ENCODE measurements at places on chromosomes 1 and 21.

DNA sequence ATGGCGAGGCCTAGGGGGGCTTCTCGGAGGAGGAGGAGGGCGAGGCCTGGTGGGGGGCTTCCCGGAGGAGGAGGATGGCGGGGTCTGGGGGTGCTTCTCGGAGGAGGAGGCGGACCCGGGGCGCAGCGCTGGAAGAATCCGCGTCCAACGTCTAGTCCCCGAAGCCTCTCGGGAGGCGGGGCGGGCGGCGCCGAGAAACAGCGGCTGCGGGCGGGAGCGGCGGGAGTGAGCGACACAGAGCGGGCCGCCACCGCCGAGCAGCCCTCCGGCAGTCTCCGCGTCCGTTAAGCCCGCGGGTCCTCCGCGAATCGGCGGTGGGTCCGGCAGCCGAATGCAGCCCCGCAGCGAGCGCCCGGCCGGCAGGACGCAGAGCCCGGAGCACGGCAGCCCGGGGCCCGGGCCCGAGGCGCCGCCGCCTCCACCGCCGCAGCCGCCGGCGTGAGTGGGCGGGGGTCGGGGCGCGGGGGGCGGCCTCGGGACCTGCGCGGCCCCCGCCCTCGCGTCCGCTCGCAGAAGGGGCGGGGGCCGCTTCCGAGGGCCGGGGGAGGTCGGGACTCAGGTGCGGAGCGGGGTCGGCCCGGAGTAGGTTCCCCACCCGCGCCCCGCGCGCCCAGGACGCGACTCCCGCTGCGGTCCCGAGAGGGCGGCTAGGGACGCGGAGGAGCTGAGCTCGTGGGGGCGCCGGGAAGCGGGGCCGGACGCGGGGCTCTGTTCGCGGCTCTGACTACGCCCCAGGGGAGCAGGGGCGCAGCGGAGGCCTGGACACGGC, at the start of gene KLHL17:
TSS of gene KLHL17 (plus strand) at position 222 of the 769 bp plus-strand sequence. CDS start at position 332, 110 bp downstream.
- H3K27ac ChIP-seq: no peak within 1 kb of the TSS
- H3K36me3 ChIP-seq: peaks cover 4% of the 10 kb centered on the region
- peaks cover 12% of the 10 kb centered on the region for H3K4me1 ChIP-seq

- H3K4me1 ChIP-seq: peaks cover 12% of the 10 kb centered on the region
- no peak for DNase-seq
- no peaks in the 10 kb centered on the region for H3K27me3 ChIP-seq
- H3K36me3 ChIP-seq: peaks cover 10% of the 10 kb centered on the region
- no peak overlapping the region for H3K4me3 ChIP-seq
- no peak overlapping the region for H3K27ac ChIP-seq
These were observed 66.8 kb downstream of the EPB41 start for GRCh38 chr1:28981210-28981609.

DNA sequence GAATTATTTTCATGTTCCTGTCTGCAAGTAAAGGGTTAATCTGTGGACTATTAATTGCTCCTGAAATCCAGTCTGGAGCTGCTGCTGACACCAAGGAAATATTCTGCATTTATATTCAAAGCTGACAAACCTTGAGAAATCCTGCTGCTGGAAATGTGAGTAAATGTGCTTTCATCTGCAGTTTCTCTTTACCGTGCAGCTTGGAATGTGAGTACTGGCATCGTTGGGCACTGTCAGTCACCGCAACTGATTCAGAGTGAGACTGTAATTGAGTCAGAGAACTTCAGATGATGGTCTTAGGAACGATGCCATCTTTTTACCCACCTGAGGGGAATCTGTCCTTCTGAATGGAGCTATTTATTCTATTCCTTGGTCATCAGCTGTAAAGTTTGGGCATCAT, 420.6 kb downstream of the SIPA1L2 start:
- H3K27me3 ChIP-seq: no peaks in the 10 kb centered on the region
- peaks cover 9% of the 10 kb centered on the region for H3K4me1 ChIP-seq
- DNase-seq: no peak
- no peak overlapping the region for H3K27ac ChIP-seq
- H3K4me3 ChIP-seq: no peak overlapping the region
- no peaks in the 10 kb centered on the region for H3K36me3 ChIP-seq

DNA sequence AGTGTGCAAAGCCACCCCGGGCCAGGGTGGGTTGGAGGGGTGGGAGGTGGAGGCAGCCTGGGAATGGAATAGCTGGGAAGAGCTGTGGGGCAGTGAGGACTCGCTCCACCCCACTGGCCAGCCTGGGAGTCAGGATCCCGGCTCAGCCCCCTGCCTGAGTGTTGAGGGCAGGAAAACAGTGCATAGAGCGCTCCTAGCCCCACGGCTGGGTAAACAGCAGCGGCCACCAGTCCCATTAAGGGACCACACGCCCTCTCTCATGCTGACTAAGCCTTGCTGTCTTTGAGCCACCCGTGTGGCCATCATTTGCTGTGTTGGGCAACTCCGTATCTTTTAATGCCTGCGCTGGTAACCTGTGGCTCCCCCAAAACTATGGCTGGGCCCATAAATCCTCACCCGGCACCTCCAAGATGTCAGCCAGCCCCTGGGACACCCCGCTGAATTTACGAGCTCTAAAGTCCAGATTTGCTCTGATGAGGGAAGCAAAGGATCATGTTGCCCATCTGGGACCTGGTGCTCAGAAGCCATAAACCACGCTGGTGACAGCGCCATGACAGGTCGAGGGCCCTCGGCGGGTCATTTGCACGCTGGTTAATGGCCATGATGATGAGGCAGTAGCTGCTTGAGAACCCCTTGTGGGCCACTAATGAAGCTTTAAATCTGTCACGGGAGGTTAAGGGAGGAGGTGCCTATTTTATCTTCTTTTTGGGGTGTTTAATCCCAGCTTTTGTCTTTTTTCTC, 34.9 kb downstream of the SYF2 start:
- H3K4me1 ChIP-seq: peaks cover 49% of the 10 kb centered on the region
- no peaks in the 10 kb centered on the region for H3K36me3 ChIP-seq
- H3K27ac ChIP-seq: peak overlapping the region; percentile 44
- H3K27me3 ChIP-seq: peaks cover 29% of the 10 kb centered on the region
- H3K4me3 ChIP-seq: peak overlapping the region; percentile 14
- no peak for DNase-seq

GRCh38 chr21:15291621-15292266, 226.9 kb upstream of the NRIP1 start:
- H3K4me3 ChIP-seq: peak overlapping the region; percentile 25
- peaks cover 19% of the 10 kb centered on the region for H3K4me1 ChIP-seq
- H3K27me3 ChIP-seq: no peaks in the 10 kb centered on the region
- DNase-seq: no peak
- peak overlapping the region; percentile 70 for H3K27ac ChIP-seq

DNA sequence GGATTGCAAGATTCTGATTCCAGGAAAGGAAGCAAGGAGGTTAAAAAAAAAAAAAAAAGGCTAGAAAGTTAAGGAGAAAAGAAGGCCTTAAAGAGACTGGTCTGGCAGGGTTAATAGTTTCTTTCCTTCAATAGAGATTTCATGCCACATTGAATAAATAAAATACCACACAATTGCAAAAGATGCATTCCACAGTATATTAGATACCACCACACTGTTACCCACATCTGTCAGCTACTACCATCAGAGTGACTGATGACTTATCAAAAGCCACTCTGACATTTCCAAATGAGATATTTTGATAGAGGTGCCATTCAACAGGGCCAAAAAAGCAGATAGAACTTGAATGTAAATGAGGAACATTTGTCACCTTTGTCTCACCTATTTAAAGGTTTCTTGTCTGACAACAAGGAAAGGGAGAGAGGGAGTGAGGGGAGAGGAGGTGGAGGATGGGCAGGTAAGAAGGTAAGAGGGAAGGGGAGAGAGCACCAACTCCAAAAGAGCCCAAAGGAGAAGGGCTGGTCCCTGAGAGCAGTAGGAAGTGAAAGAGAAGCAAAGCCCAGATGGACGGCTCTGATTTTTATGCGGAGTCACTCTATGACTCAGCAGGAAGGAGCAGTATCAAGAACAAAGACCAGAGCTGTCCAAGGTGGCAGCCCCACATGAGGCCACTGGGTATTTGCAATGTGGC, 38.3 kb downstream of the LRRN2 start:
- DNase-seq: no peak
- peaks cover 25% of the 10 kb centered on the region for H3K4me1 ChIP-seq
- H3K36me3 ChIP-seq: no peaks in the 10 kb centered on the region
- peak overlapping the region; percentile 40 for H3K27ac ChIP-seq
- peaks cover 42% of the 10 kb centered on the region for H3K27me3 ChIP-seq

DNA sequence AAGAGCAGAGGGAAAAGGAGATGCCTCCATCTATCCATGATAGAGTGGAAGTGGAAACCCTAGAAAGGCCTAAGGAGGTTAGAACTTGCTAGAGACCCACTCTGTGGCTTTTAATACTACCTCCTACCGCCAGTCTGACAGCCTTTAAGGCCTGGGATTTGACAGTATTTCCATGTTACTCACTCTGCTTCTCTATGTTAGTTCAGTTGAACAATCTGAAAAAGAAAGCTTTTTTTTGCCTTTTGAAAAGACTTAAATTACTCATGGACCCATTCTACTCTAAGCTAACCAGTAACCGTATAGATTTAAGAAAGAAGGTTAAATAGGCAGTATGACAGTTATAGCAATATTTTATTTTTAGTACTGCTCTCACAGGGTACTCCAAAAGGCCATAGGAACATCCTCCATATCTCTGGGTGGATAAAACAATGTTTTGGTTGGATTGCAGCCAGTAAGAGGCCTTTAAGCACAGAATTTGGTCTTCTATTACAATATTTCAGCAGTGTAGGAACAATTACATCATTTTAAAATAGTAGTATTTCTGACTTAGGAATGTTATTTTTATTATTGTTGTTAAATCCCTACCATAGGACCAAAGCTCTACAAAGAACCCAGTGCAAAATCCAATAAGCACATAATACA, 15.9 kb upstream of the GPR25 start:
- no peaks in the 10 kb centered on the region for H3K27me3 ChIP-seq
- peaks cover 23% of the 10 kb centered on the region for H3K36me3 ChIP-seq
- H3K4me1 ChIP-seq: no peaks in the 10 kb centered on the region
- H3K27ac ChIP-seq: no peak overlapping the region
- H3K4me3 ChIP-seq: no peak overlapping the region

DNA sequence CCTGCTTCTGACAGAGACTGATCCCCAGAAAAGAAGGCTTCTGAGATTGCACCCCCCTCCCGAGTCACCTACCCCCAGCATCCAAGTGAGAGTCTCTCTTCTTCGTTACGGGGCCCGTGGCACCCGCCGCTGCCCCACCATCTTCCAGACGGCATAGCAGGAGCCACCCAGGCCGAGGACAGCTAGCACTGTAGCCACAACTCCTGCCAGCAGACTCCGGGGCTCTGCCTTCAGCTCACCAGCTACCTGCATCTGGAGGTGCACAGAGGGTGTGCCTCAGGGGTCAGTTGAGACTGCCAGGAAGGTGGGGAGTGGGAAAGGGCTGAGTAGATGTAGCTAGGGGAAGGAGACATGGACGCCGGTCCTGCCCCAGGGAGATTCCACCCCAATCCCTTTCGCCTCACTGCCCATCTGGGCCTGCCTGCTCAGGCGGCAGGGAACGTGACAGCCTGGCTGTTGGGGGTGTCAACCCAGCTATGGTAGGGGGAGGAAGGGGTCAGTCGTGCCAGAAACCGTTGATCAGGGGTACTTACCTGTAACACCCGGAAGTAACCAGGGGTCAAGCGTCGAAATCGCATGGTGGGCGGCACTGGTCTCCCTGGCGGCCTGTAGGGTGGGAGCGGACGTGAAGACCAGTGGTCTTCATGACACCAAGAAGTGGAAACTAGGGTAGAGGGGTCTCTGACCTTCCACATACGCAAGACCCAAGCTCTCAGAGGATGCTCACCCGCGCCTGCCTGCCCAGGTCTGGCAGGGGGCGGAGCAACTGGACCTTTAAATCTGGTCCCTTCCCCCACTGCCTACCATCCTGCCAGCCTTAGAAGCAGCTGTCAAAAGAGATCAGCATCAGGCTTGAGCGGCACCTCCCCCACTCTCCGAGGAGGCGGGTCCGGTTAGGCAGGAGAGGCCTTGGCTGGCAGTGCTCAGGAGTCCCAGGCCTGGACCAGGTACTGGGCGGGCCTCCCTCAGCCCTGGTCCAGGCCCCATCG, at the start of gene ZNF593OS:
TSS of gene ZNF593OS (minus strand) at position 749 of the 989 bp plus-strand sequence. CDS start at position 578, 171 bp downstream.
- peaks cover 14% of the 10 kb centered on the region for H3K4me1 ChIP-seq
- peak within 1 kb of the TSS; percentile 90 for H3K4me3 ChIP-seq
- no peak for DNase-seq
- H3K36me3 ChIP-seq: no peaks in the 10 kb centered on the region
- H3K27ac ChIP-seq: no peak within 1 kb of the TSS

GRCh38 chr1:244843148-244843978, 7.9 kb downstream of the COX20 start:
- peaks cover 16% of the 10 kb centered on the region for H3K4me1 ChIP-seq
- H3K27ac ChIP-seq: no peak overlapping the region
- H3K36me3 ChIP-seq: peaks cover 42% of the 10 kb centered on the region
- DNase-seq: no peak
- H3K4me3 ChIP-seq: no peak overlapping the region

GRCh38 chr1:203150511-203151297, 23.2 kb downstream of the ADORA1 start:
- H3K4me3 ChIP-seq: no peak overlapping the region
- H3K27ac ChIP-seq: no peak overlapping the region
- DNase-seq: no peak
- no peaks in the 10 kb centered on the region for H3K36me3 ChIP-seq
- peaks cover 49% of the 10 kb centered on the region for H3K4me1 ChIP-seq
- H3K27me3 ChIP-seq: peaks cover 3% of the 10 kb centered on the region

DNA sequence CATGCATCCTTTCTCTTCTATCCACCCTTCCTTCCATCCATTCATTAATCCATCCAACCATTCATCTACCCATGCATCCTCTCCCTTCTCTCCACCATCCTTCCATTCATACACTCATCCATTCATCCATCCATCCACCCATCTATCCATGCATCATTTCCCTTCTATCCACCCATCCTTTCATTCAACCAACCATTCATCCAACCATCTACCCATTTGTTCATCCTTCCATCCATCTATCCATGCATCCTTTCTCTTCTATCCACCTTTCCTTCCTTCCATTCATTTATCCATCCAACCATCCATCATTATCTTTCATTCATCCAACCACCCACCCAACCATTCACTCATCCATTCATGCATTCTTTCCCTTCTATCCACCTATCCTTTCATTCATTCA, 188.4 kb downstream of the NPHP4 start:
- H3K36me3 ChIP-seq: no peaks in the 10 kb centered on the region
- DNase-seq: no peak
- H3K4me3 ChIP-seq: no peak overlapping the region
- no peak overlapping the region for H3K27ac ChIP-seq
- H3K27me3 ChIP-seq: peaks cover under 1% of the 10 kb centered on the region
- no peaks in the 10 kb centered on the region for H3K4me1 ChIP-seq

- H3K4me1 ChIP-seq: peaks cover 40% of the 10 kb centered on the region
- peaks cover 13% of the 10 kb centered on the region for H3K36me3 ChIP-seq
- no peak for DNase-seq
- peak overlapping the region; percentile 98 for H3K27ac ChIP-seq
- H3K27me3 ChIP-seq: no peaks in the 10 kb centered on the region
These were observed 1.1 kb downstream of the TTC3 start for GRCh38 chr21:37074197-37074510.

- no peak overlapping the region for H3K4me3 ChIP-seq
- no peaks in the 10 kb centered on the region for H3K36me3 ChIP-seq
- H3K27me3 ChIP-seq: no peaks in the 10 kb centered on the region
These were observed 99.8 kb downstream of the KAZN start for GRCh38 chr1:14698314-14698713.

Measured in type B pancreatic cell (in vitro differentiated cells).